Naive thymus-derived CD8-positive, alpha-beta T cell (primary cell): ENCODE measurements at places on chromosomes 6 and 20.

DNA sequence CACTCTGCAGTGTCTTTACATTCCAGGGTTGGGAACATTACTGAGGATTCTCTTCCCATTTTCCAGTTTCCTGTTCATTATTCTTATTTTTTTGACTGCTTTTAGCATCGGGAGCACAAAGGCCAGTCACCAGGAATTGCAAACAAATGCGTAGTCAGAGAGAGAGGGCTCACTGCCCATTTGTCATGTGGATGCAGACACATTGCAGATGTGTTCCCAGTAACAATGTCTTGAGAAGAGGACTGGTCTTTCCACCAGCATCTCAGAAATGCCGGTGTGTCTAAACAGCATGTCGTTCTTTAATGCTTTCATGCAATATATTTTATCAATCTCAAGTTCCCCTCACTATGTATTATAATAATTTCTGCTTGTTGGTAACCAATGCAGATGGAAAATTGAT lies 952 bp upstream of the TAAR6 start:
- H3K4me3 ChIP-seq: no peak overlapping the region
- peaks cover 11% of the 10 kb centered on the region for H3K27me3 ChIP-seq
- DNase-seq: no peak
- no peaks in the 10 kb centered on the region for H3K4me1 ChIP-seq
- H3K36me3 ChIP-seq: no peaks in the 10 kb centered on the region

GRCh38 chr6:56860475-56860874 lies 94.4 kb upstream of the BEND6 start:
- no peaks in the 10 kb centered on the region for H3K36me3 ChIP-seq
- H3K4me1 ChIP-seq: no peaks in the 10 kb centered on the region
- H3K27me3 ChIP-seq: peaks cover 2% of the 10 kb centered on the region
- no peak overlapping the region for H3K4me3 ChIP-seq

- H3K27me3 ChIP-seq: no peaks in the 10 kb centered on the region
- H3K27ac ChIP-seq: peak overlapping the region; percentile 73
- H3K4me3 ChIP-seq: peak overlapping the region; percentile 73
- H3K4me1 ChIP-seq: peaks cover 90% of the 10 kb centered on the region
- H3K36me3 ChIP-seq: no peaks in the 10 kb centered on the region
Measured at GRCh38 chr20:51500936-51501335, 41.6 kb downstream of the NFATC2 start.

- no peak for DNase-seq
- H3K4me3 ChIP-seq: peak overlapping the region; percentile 97
- H3K4me1 ChIP-seq: peaks cover 33% of the 10 kb centered on the region
- H3K36me3 ChIP-seq: peaks cover 14% of the 10 kb centered on the region
- H3K27me3 ChIP-seq: no peaks in the 10 kb centered on the region
Measured at GRCh38 chr6:43428874-43429273, 1.5 kb downstream of the ABCC10 start.

- H3K4me1 ChIP-seq: no peaks in the 10 kb centered on the region
- no peaks in the 10 kb centered on the region for H3K36me3 ChIP-seq
- no peak for DNase-seq
- no peaks in the 10 kb centered on the region for H3K27me3 ChIP-seq
Measured at GRCh38 chr20:9474835-9475415, 39.5 kb upstream of the LAMP5 start.

- H3K27me3 ChIP-seq: no peaks in the 10 kb centered on the region
- DNase-seq: no peak
- no peak overlapping the region for H3K4me3 ChIP-seq
- peaks cover 16% of the 10 kb centered on the region for H3K36me3 ChIP-seq
- H3K4me1 ChIP-seq: peaks cover 27% of the 10 kb centered on the region
Measured at GRCh38 chr20:41181567-41181966, 44.2 kb downstream of the PLCG1 start.

DNA sequence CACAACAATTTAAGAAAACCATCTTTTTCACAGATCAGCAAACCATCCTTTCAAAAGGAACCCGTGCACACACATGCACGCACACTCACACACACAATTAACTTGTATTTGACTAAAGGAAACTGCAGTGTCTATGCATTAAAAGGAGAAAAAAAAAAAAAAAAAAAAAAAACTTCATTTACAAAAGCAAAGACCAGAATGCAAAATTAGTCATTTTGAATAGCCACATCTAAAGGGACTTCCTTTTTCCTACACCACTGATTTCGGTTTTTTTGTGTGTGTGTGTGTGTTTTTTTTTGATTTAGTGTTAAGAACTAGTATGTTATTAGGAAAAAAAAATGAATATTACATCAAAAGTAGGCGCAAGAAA lies 6.3 kb downstream of the ZMYND8 start:
- DNase-seq: no peak
- no peak overlapping the region for H3K4me3 ChIP-seq
- peaks cover 3% of the 10 kb centered on the region for H3K4me1 ChIP-seq

DNA sequence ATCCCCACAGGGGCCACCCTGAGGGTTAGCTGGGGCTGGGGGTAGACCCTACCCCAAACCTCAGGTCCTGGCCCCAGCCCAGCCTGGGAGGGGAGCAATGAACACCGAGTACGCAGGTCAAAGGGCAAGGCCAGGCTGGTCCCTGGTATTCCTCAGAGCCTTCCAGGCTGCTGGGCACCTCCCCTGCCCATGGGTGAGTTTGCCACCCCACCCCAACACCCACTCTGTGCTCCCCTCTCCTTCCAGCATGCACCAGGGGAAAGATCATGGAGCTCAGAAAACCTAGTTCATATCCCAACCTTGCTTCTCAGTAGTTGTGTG lies 103.9 kb upstream of the FOXP4 start:
- DNase-seq: no peak
- H3K36me3 ChIP-seq: no peaks in the 10 kb centered on the region
- peak overlapping the region; percentile 9 for H3K27ac ChIP-seq
- peak overlapping the region; percentile 74 for H3K4me3 ChIP-seq
- H3K4me1 ChIP-seq: peaks cover 50% of the 10 kb centered on the region
- peaks cover 24% of the 10 kb centered on the region for H3K27me3 ChIP-seq

DNA sequence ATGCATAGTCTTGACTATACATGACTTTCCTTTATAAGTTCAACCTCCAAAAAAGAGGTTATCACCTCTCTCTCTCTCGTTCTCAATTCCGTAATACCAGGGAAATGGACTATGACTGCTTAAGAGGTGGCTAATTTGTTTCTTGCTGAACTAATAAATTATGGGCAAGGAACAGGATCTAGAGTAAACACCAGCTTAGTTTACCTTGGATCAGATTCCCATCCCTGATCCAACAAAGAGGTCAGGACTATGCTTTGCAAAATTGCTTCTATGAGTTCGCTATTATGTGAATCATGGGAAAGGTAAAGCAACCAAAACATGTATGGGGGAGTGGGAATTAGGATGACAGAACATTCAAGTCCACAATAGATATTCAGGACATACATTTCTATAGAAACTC lies 630.7 kb downstream of the HACE1 start:
- H3K36me3 ChIP-seq: peaks cover 4% of the 10 kb centered on the region
- H3K27me3 ChIP-seq: no peaks in the 10 kb centered on the region
- H3K4me3 ChIP-seq: no peak overlapping the region
- H3K4me1 ChIP-seq: no peaks in the 10 kb centered on the region
- DNase-seq: no peak
- no peak overlapping the region for H3K27ac ChIP-seq

DNA sequence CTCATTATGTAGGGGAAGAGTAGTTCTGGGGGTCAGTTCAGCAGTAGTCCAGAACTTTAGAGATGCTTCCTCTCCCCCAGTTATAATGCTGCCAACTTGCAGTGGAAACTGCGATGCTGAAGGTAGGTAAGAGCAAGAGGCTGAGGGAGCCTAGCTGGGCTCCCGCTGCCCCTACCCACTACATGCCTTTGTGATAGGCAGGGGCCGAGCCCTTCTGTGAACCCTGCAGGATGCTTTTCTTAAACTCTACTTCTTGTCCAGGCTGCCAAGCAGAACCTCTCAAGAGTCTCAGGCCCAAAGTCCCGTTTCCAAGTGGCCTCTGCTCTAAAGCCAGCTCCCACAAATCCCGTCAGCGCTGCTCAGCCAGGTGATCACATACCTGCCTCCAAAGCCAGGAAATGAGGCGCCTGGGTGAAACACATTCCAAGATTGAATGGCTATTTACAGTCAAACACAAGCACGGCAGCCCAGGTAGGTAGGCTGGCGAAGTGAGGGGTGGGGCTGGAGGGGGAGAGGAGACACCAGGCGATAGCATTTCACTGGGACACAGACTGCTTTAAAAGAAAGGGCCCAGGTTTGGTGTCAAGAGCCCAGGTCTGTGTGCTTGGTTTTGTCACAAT lies 150.7 kb downstream of the CD24 start:
- H3K4me3 ChIP-seq: no peak overlapping the region
- DNase-seq: no peak
- no peaks in the 10 kb centered on the region for H3K4me1 ChIP-seq
- H3K27me3 ChIP-seq: peaks cover 9% of the 10 kb centered on the region
- no peaks in the 10 kb centered on the region for H3K36me3 ChIP-seq
- no peak overlapping the region for H3K27ac ChIP-seq

- DNase-seq: no peak
- peaks cover 28% of the 10 kb centered on the region for H3K27me3 ChIP-seq
- H3K4me3 ChIP-seq: no peak overlapping the region
Measured at GRCh38 chr6:105194106-105194505, 14.3 kb upstream of the POPDC3 start.

DNA sequence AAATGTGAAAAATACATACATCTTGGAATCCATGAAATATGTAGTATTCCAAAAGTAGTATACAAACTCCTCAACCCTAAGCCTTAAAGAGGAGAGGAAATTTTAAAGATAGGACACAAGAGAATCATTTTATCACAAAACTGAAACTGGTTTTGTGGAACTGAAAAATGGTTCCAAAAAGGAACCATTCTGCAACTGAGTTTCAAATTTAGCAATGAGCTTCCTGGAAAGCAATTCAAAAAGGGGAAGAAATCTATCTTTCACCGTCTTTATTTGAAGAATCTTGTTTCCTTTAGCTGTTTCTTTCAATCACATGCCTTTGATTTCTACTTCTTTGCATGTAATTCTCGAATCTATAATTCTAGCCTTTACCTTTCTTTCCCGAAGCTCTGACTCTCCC lies 32.2 kb upstream of the LAMP5 start:
- no peaks in the 10 kb centered on the region for H3K4me1 ChIP-seq
- no peak overlapping the region for H3K4me3 ChIP-seq
- no peak overlapping the region for H3K27ac ChIP-seq
- no peaks in the 10 kb centered on the region for H3K36me3 ChIP-seq
- no peak for DNase-seq

DNA sequence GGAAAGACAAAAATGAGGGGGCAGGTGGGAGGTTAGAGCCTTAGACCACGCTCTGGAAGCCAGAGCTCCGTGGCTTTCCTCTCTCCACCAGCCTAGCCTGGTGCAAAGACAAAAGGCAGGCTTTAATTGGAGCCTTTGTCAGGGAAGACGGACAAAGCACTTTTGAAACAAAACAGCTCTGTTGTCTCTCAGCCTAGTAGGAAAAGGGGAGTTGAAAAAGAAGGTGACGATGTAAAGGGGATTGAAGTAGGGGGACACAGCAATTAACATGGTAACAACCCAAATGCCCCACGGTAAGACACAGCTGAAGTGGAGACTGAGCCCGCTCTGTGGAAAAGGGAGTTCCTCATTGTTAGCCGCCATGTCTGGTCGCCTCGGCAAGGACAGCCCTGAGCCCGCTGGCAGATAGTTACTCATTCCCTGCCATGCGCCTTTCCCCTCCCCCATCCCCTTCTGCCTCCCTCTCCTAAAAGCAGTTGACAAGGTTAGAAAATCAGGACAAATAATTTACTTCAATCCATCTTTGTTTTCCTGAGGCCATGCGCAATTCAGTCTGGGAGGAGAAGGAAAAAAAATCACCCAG lies 93.0 kb downstream of the TCP11 start:
- DNase-seq: no peak
- H3K27me3 ChIP-seq: no peaks in the 10 kb centered on the region
- H3K4me3 ChIP-seq: peak overlapping the region; percentile 55
- H3K27ac ChIP-seq: peak overlapping the region; percentile 35
- H3K36me3 ChIP-seq: no peaks in the 10 kb centered on the region
